A172 (cell line): ENCODE measurements at places on chromosomes 2 and 18. TPM values are rescaled to one million over a fixed set of nuclear protein-coding genes. Genes with fewer than 3 reads are reported as not detected.

DNA sequence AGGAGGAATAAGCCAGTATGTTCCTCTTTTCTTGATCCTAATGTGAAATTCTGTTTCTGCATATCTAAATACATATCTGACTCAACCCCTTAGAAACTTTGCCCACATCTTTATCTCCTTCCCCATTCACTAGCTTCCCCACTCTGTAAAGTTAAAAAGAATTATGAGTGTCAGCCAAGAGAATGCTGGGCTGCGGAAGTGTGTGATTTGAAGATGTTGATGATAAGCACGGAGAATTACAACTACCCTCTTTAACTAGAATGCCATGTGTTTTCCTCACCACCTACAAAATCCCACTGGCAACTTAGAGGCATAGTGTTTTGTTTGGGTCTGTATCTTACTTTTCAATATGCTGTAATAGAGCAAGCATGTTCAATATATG is 490.4 kb upstream of the FANCL start:
- DNase-seq = peak; percentile 20

DNA sequence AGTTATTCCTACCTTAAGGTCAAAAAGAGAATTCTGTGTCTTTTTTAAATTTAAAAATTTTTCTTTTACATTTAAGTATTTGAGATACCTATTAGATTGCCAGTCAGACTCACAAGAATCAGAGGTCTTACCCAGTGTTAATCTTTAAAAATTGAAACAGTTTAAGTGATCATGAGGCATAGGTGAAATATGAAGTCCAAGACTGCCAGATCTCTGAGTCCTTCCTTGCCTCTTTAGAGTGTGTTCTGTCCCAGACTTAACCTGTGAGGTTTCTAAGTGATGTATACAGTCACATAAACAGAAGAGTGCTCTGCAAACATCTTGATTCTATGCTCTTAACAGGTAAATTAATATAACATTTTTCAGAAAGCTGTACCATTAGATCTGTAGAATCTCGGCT is 40.6 kb downstream of the ACTR3 start:
- DNase-seq = no peak

DNA sequence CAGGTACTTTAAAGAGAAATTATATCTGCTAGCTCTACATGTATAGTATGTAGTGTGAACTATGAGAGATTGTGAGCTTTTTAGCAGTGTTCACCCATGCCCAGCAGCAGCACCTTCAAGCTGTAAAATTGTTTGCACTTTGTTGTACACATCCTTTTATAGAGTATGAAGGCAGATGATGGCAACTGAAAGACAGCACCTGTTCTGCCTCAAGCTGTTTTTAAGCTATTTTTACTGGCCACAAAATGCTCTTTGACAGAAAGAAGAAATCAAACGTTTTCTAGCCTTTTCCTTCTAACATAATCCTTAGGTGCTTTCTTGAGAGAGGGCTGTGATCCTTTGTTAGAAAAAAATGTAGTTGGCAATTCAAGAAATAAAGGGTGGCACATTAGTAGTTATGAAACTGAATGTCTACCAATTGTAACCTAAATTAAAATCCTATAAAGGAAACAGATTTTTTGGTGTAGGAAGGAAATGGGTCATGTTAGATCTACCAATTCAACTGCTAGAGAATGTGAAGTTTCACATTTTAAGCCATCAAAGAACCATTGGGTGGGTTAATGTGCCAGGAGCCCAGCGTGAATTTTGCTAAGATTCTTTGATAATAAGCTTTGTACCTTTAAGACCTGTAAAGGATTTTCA is 59.5 kb downstream of the R3HDM1 start:
- DNase-seq = no peak

DNA sequence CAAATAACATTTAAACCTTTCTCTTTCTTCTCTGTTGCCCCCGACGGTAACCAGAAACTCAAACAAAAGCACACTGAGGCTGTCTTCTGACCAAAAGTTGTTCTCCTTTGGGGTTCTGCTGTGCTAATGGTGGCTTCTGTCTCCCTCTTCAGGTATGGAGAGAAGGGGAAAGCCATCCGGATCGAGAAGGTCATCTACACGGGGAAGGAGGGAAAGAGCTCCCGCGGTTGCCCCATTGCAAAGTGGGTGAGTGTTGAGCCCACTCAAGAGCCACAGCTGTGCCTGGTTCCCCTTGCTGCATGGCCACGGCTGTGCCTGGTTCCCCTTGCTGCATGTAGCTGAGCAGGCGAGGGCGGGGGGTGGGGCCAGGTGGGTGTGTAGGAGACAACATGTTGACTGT is 67.4 kb downstream of the BOLA3 start:
- DNase-seq = no peak

DNA sequence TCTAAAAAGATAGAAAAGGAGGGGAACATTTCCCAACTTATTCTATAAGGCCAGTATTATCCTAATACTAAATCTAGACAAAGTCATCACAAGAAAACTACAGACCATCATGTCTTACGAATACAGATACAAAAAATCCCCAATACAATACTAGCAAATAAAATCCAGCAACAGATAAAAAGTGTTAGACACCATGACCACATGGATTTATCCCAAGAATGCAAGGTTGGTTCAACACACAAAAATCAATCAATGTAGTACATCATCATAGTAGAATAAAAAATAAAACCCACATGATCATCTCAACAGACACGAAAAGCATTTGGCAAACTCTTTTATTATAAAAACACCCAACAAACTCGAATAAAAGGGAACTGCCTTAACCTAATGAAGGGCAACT is 18.5 kb downstream of the SLC66A2 start:
- no peak for DNase-seq

DNA sequence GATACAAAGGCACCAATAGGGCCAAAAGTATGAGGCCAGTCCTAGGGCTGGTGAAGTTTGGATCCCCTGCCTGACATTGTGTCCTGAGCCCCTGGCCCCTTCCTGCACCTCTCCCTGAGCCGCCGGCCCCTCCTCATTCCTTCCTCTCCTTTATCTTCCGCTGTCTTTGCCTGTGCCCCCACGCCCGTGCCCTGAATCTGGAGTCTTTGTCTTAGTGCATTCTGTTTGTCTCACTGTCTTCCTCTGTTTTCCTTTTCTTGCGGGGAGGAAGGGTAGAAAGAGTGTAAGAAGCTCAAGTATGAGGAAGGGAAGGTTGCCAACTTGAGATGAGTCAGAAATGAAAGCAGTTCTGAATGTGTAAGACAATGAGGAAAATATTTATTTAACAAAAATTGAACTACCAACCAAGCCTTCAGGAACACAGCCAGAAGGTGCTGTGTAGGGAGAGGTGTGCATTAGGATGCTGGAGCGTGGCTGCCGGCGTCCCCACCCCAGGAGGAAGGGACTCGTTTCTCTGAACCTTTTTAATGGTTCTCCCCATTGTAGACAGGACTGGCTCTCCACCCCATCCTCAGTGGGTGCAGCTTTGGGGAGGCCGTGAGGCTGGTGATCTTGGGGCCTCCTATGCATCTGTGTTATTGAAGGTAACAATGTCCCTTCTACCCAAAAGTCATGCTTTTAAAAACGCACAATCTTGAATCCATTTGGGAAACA is 133.1 kb downstream of the NEDD4L start:
- DNase-seq = peak; percentile 70

DNA sequence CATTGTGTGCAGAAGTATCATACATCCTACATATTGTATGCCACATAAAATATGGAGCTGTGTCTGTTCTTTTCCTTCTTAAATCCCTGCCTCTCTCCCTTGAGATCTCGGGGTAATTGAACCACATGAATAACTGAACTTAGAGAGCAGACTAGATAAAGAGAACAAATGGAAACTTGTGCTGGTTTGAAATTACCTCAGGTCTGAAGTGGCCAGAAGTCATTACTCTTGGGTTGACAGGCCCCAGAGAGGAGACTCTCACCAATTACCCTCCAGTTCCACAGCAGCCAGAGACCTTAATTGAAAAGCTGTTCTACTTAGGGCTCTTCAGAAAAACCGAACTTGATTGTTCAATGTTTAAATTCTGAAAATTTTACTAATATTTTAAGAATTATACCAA is 5.0 kb upstream of the ADAM17 start:
- DNase-seq = no peak

DNA sequence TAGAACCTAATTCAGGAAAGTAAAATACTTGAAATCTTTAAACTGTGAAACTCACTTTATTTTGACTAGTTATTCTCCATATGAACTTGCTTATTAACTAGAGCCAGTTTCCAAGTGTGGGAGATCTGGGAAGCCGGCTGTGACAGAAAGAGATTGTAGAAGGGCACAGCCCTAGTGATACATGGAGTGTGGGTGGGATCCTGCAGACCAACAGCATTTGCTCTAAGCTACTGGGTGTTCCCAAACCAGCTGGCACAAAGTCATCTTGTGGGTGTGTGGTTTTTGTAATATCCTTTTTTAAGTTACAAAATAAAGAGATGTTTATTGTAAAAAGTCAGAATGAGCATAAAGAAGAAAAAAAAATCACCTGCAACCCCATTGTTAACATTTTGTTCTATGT is 3.4 kb downstream of the DUSP19 start:
- DNase-seq = no peak

DNA sequence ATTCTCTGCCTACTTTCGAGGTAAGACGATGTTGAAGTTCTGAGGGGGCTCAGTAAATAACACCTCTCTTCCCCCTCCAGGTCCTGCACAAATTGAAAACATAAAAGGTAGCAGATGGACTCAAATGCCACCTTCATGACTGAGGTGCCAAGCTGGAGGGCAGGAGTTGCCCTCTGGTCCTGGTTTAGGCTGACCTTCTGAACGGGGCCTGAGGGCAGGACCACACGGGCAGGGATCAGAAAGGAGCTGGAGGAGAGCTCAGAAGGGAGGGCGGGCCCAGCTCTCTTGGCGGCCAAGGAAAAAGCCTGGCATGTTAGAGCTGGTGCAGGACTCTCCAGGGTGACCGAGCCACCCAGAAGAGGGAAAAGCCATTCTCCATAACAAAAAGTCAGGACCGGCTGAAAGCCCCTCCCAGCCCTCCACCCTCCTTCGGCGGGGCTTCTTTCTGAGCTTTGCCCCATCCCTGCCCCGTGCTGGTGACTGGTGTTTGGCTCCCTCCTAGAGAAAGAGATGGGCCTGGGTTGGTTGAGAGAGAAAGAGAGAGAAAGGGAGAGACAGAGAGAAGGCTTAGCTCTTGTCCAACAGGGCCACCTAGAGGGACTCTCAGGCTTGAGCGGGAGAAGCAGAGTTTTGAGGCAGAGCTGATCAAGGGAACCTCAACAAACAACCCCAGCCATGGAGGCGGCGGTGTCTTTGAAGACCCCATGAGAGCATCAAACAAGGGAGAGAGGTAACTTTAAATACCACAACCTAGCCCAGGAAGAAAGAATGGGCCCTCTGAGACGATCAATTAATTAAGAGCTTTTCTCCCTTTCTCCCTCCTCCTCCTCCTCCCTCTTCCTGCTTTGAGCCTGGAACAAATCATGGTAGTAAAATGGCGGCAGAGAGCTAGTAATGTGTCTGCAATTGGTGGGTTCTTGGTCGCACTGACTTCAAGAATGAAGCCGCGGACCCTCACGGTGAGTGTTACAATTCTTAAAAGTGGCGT is 50.8 kb downstream of the WIPF1 start:
- DNase-seq = peak; percentile 22

- no peak for DNase-seq
Observed at GRCh38 chr2:240362826-240363745, 72.4 kb upstream of the GPC1 start.

DNA sequence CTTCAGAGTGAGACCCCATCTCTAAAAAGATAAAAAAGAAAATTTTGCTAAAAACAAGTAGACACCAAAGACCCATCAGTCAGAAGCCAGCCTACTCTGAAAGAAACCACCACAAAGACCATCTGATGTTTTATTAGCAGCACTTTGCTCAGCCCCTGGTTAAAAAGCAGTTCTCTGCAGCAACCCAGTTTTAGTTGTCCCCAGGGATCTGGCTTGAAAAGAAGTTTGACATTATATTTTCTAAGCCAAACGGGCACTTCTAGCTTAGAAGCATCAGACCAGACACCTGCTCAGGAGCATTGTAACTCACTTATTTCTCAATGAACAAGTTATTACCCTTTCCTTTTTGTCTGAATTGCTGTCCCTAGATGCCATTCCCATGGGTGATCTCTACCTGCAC is 164.2 kb upstream of the ETAA1 start:
- DNase-seq = no peak

DNA sequence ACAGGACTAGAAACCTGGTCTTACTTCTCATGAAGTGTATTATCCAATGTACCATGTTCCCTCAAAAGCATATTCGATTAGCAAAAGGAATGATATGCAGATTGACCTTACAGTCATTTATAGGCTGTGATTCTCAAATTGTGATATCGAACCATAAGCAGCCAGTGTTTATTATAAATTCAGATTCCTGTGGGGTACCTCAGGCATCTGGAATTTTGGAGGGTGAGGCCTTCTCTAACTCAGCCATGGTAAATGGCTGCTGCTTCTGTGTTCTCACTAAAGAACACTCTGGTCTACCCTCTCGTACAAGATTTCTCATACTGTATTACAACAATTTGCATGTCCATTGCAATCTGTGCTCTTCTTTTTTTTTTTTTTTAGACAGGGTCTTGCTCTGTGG is 84.5 kb downstream of the PRPF40A start:
- DNase-seq = no peak

DNA sequence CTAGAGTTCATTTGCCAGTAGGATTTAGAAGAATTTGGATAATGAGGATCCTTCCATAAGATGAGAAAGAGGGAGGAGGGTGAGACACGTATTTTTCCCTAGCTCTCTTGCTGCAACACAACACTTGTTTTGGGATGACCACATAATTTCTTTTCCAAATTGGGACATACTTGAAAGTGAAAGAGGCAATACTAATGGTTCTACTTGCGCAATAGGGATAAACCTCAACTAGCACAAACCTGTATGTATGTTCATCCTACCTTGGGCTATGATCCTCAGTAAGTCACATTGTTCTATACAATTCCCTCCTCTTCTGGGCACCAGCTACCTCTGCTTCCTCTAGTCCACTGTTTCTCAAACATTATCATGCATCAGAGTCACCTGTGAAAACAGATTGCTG is 1208.8 kb upstream of the LRRTM1 start:
- no peak for DNase-seq

DNA sequence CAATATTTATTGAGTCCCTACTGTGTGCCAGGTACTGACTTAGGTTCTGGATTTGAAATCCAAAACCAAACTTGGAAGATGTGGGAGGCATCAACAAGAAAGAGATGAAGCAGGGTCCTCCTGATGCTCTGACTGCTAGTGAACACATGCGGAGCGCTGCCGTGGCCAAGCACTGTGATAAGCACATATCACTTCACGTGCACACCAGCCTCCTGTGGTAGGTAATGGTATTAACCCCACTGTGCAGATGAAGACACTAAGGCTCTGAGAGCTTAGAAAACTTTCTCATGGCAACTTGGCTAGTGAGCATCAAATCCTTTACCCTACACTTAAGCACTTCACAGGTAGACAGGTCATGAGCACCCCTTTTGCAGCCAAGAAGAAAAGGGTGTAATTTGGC is 216.1 kb downstream of the HAUS1 start:
- no peak for DNase-seq

- DNase-seq = no peak
Observed at GRCh38 chr2:178865999-178866398, 58.8 kb upstream of the TTN start.

- no peak for DNase-seq
Observed at GRCh38 chr2:239154971-239155805, 245.6 kb downstream of the HDAC4 start.

- no peak for DNase-seq
Observed at GRCh38 chr2:201176081-201176481, 6.9 kb upstream of the CASP10 start.

The MEX3C gene
- total RNA-seq = 32.8 and 33.6 TPM in 2 replicates

The MALL gene
- 184 and 298 TPM in 2 replicates for total RNA-seq

The SOX11 gene
- 11.2 and 11.9 TPM in 2 replicates for total RNA-seq

The SKOR2 gene
- not detected in 2 replicates for total RNA-seq

The AOX1 gene
- total RNA-seq = 8.4 and 13.2 TPM in 2 replicates

The ANKRD23 gene
- 4.2 and 5.7 TPM in 2 replicates for total RNA-seq

The CYRIA gene
- 23.7 and 25.2 TPM in 2 replicates for total RNA-seq

The LDAH gene
- total RNA-seq = 20.1 and 25.0 TPM in 2 replicates

The VRK2 gene
- total RNA-seq = 0.19 TPM in 1 of 2 replicates, not detected in the other
